ENCODE measurements at places on chromosomes 5 and 9. TPM values are rescaled to one million over a fixed set of nuclear protein-coding genes. Genes with fewer than 3 reads are reported as not detected.

DNA sequence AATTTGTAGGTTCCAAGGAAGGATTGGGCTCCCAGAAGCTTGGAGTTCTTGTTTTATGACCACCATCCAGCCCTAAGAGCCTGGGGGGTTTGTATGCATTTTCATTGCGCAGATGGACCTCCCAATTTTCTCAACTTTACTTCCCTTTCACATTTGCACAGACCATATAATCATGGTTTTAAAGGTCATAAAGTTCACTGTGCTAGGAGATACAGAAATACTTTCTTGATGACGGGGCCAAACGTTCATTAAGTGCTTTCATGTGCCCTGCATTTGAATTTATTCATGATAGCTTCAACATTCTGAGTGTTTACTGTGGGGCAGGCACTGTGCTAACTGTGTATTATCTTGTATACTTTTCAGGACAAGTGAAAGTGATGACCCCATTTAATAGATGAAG lies 51.5 kb downstream of the WWC1 start:
- no peak overlapping the region for H3K27ac ChIP-seq
- no peaks in the 10 kb centered on the region for H3K27me3 ChIP-seq
- no peaks in the 10 kb centered on the region for H3K36me3 ChIP-seq

Gene RETREG1
- 55.4 TPM for total RNA-seq

DNA sequence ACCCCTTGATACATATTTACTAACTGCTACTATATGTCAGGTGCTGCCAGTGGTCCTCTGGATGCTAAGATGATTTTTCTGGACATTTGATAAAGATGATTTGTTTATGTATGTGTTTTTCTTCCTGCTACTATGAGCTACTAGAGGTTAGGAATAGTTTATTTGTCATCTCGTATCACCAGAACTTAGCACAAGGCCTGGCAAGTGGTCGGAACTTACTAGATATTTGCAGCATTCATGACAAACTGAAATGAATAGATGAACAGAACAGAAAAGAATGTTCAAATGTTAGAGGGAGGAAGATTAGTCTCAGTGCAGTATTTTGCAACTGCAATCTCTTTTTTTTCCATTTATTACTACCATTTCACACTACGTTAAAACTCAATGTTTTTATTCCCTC lies 114.6 kb downstream of the MEF2C start:
- H3K4me1 ChIP-seq, result peaks cover 3% of the 10 kb centered on the region
- no peak overlapping the region for H3K4me3 ChIP-seq
- H3K27ac ChIP-seq, result no peak overlapping the region
- DNase-seq, result no peak

Gene CNOT8
- 103 TPM for total RNA-seq

DNA sequence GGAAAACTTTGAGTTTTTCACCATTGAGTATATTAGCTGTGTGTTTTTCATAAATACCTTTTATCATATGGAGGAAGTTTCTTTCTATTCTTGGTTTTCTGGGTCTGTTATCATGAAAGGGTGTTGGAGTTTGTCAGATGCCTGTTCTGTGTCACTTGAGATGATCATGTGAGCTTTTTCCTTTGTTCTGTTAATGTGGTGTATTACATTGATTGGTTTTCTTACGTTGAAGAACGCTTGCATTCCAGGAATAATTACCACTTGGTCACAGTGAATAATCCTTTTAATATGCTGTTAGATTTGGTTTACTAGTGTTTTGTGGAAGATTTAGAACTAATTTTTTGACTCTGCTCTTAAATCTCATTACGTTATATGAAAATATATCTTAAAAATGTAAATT lies 7.8 kb downstream of the PLEKHG4B start:
- DNase-seq, result no peak
- no peaks in the 10 kb centered on the region for H3K27me3 ChIP-seq
- no peak overlapping the region for H3K4me3 ChIP-seq
- no peaks in the 10 kb centered on the region for H3K4me1 ChIP-seq
- H3K27ac ChIP-seq, result no peak overlapping the region

Measured in testis (tissue), 5 donors.